ENCODE measurements at places on chromosomes 3 and 15.
A peak's percentile ranks its signal among the peaks of the same experiment; 100 is the strongest.

DNA sequence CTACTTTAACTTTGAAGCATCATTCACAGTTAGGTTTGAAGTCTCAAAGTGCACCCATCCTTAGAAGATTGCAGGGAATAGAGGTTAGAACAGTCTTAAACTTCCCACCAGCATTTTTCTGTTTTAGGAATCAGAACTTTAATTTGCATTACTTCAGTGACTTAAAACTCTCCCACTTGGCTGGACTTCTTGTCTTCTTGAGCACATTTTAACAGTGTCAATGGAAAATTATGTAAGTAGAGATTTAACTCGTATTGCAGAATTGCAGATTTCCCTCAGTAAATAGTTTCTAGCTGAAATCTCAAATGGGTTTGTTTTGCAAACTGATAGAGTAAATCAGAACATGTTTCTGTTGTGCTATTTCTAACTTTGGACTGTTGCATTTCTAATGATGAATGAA is 369.6 kb downstream of the OTOL1 start:
- no peak for DNase-seq
- no peak overlapping the region for H3K27ac ChIP-seq
- no peaks in the 10 kb centered on the region for H3K4me1 ChIP-seq
- H3K4me3 ChIP-seq, result no peak overlapping the region

- peaks cover 9% of the 10 kb centered on the region for H3K27me3 ChIP-seq
- H3K4me1 ChIP-seq, result no peaks in the 10 kb centered on the region
- no peak overlapping the region for H3K4me3 ChIP-seq
- H3K27ac ChIP-seq, result no peak overlapping the region
- DNase-seq, result no peak
Measured at GRCh38 chr3:195800240-195800639, 11.5 kb downstream of the MUC4 start.

- peak; percentile 67 for DNase-seq
- H3K27me3 ChIP-seq, result no peaks in the 10 kb centered on the region
- no peak overlapping the region for H3K4me3 ChIP-seq
- peaks cover 15% of the 10 kb centered on the region for H3K4me1 ChIP-seq
- H3K36me3 ChIP-seq, result no peaks in the 10 kb centered on the region
Measured at GRCh38 chr3:138862924-138863775, 28.4 kb upstream of the PIK3CB start.

DNA sequence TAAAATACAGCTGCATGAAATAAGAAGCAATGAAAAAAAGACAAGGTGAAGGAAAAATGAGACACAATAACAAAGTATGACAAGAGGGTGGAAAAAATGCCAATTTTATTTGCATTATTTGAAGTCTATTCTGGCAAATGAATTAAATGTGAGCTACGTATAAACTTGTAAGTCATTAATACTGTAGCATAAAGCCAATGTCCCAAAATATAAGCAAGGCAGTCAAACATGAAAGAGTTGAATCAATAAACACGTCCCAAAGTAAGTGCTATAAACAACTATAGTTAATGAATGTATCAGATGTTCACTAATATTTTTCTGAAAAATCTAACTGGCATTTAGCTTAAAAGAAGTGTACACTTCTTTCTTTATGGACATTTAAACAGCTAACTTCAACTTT is 481.9 kb downstream of the ROBO1 start:
- no peak overlapping the region for H3K4me3 ChIP-seq
- H3K27ac ChIP-seq, result no peak overlapping the region
- no peak for DNase-seq
- no peaks in the 10 kb centered on the region for H3K36me3 ChIP-seq
- H3K4me1 ChIP-seq, result no peaks in the 10 kb centered on the region
- no peaks in the 10 kb centered on the region for H3K27me3 ChIP-seq

DNA sequence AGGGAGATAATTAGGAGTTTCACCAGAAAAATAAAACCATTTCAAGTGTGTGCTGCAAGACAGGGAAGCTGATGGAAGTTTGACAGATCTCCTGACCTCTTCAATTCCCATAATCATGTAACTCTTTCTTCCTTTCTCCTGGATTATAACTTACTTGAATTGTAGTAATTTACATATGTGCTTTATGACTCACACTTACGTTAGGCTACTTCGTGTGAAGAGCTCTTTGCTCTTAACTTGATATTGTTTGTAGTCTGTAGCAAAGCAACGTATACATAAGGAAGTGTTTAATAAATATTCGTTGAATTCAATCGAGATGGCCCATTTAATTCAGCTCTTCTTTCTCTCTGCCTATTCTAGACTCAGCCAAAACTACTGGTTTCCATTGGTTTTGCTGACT is 23.5 kb downstream of the ROBO2 start:
- no peaks in the 10 kb centered on the region for H3K36me3 ChIP-seq
- H3K27me3 ChIP-seq, result no peaks in the 10 kb centered on the region
- no peak overlapping the region for H3K27ac ChIP-seq
- H3K4me3 ChIP-seq, result no peak overlapping the region
- no peak for DNase-seq

- peaks cover 3% of the 10 kb centered on the region for H3K4me1 ChIP-seq
- no peak overlapping the region for H3K27ac ChIP-seq
- H3K27me3 ChIP-seq, result no peaks in the 10 kb centered on the region
- no peak for DNase-seq
- no peak overlapping the region for H3K4me3 ChIP-seq
Measured at GRCh38 chr3:197281849-197282248, 16.6 kb downstream of the DLG1 start.

GRCh38 chr3:162262129-162262528 is 765.5 kb downstream of the OTOL1 start:
- H3K36me3 ChIP-seq, result no peaks in the 10 kb centered on the region
- H3K27me3 ChIP-seq, result no peaks in the 10 kb centered on the region
- H3K4me1 ChIP-seq, result no peaks in the 10 kb centered on the region
- DNase-seq, result no peak
- no peak overlapping the region for H3K4me3 ChIP-seq

GRCh38 chr15:22995795-22996194 is 15.6 kb upstream of the CYFIP1 start:
- H3K36me3 ChIP-seq, result peaks cover 50% of the 10 kb centered on the region
- no peak for DNase-seq
- H3K4me1 ChIP-seq, result no peaks in the 10 kb centered on the region

GRCh38 chr3:30012941-30013543 is 593.4 kb upstream of the TGFBR2 start:
- no peaks in the 10 kb centered on the region for H3K27me3 ChIP-seq
- peak; percentile 56 for DNase-seq
- H3K27ac ChIP-seq, result no peak overlapping the region

- no peaks in the 10 kb centered on the region for H3K4me1 ChIP-seq
- H3K27me3 ChIP-seq, result peaks cover 26% of the 10 kb centered on the region
- H3K4me3 ChIP-seq, result no peak overlapping the region
Measured at GRCh38 chr15:37143351-37143750, 43.0 kb upstream of the MEIS2 start.

- no peak overlapping the region for H3K27ac ChIP-seq
- no peak overlapping the region for H3K4me3 ChIP-seq
- no peaks in the 10 kb centered on the region for H3K36me3 ChIP-seq
- no peak for DNase-seq
Measured at GRCh38 chr15:62749036-62749815, 293.3 kb upstream of the TPM1 start.

DNA sequence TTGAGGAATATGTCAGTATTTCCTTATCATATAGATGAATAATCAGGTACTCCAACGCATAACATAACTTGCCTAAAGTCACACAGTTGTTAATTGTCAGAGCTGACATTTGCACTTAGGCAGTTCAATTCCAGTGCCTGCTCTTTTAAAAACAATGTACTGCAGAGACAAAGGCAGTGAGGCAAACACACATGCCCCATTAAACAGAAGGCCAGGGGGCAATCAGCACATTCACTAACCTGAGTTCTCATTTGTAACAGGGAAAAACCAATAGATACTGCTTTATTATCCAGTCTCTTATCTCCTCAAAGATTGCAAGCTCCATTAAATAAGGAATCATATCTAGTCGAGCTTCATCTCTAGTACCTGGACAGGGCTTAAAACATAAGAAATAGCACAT is 1017.4 kb downstream of the SQOR start:
- H3K27ac ChIP-seq, result no peak overlapping the region
- H3K36me3 ChIP-seq, result no peaks in the 10 kb centered on the region
- H3K27me3 ChIP-seq, result peaks cover 9% of the 10 kb centered on the region
- H3K4me1 ChIP-seq, result no peaks in the 10 kb centered on the region
- no peak overlapping the region for H3K4me3 ChIP-seq

GRCh38 chr3:188700501-188700900 is 471.3 kb upstream of the TPRG1 start:
- H3K27ac ChIP-seq, result no peak overlapping the region
- no peaks in the 10 kb centered on the region for H3K36me3 ChIP-seq
- H3K4me3 ChIP-seq, result no peak overlapping the region
- no peak for DNase-seq
- H3K27me3 ChIP-seq, result no peaks in the 10 kb centered on the region
- no peaks in the 10 kb centered on the region for H3K4me1 ChIP-seq

DNA sequence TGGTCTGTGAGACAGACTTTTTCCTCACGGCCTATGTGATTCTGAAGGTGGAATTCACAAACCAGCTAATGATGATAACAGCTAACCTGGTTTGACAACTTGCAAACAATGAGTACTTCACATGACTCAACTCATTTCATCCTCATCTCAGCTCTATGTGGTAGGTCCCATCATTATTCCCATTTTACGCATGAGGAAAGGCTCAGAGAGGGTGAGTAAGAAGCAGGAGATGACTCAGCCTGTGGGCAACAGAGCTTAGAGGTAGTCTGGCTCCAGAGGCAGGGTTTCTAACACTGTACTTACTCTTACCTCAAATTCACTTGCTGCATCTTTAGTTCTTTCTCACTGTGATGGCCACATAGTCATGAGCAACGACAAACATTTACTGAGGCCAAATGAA is 25.8 kb upstream of the PSMD6 start:
- H3K36me3 ChIP-seq, result no peaks in the 10 kb centered on the region
- DNase-seq, result no peak
- no peak overlapping the region for H3K27ac ChIP-seq

DNA sequence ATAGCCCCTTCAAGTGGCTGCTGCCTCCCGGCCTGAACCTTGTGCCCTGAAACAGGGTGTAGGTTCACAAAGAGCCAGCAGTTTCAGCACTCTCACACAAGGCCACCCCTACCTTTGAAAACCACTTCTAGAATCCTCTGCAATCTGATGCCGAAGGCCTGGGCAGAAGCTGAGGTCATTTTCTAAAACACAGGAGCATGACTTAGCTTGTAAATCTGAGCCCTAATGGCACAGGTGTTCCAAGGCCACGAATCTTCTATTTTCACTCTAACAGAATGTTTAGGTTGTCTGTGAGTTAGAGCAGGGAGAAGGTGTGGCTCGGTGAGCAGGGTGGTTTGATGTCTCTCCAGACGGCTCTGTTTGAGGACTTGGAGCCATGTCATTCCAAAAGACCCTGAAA is 62.3 kb downstream of the SYNM start:
- peaks cover 24% of the 10 kb centered on the region for H3K36me3 ChIP-seq
- no peak overlapping the region for H3K27ac ChIP-seq
- no peak for DNase-seq
- no peak overlapping the region for H3K4me3 ChIP-seq
- no peaks in the 10 kb centered on the region for H3K27me3 ChIP-seq

DNA sequence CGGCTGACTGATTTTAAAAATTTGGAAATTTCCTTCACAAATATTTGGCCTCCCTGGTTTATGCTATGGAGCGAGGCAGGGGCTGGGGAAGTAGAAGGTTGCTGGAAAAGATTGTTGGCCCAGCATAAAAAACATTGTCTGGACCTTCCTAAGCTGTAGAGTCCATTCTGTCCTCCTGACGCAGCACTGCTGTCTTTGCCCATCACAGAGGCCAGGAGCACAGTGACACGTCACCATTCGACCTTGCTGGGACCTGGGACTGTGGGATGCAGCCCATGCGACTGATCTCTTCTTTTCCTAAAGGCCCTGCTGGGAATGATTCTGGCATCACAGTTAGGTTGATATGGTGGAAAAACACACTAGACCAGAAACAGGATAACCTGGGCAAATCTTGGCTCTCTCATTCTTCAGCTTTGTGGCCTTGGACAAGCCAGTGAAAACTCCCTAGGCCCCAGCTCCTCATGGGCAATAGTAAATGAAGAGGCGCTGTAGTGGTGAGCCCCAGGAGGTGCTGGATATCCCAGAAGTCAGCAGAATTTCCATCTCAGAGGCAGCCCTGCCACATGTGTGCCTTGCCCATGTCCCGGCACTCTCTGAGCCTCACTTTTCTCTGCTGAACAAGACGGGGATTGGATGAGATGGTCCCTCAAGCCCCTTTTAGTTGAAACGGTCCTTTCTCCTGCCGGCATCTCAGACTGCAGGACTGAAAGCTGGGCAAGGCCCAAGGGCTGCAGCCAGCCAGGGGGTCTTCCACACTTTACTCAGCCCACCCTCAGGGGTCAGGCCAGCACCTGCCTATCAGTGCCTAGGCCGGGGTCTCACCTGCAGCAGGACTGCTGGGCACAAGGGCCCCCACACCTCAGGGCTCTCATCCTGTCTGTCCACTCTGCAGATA is 69.6 kb downstream of the SENP2 start:
- peaks cover 52% of the 10 kb centered on the region for H3K4me1 ChIP-seq
- no peaks in the 10 kb centered on the region for H3K27me3 ChIP-seq
- H3K36me3 ChIP-seq, result peaks cover 85% of the 10 kb centered on the region

DNA sequence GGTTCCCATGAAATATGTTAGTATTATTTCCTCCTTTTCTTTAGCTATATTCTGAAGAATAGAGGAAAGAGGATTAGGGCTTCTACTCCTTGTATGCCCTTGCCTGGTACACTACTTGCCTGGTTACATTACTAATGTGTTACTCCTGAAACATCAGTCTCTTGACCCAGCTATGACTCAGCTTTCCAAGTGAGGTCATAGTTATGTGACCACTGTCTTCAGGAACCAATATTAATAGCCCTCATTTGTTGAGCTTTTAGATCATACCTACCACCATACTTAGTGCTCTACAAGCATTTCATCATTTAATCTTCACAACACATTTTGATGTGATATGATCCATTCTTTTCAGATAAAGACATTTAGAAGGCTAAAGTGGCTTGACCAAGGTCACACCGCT is 60.3 kb downstream of the CMSS1 start:
- H3K4me3 ChIP-seq, result no peak overlapping the region
- no peak overlapping the region for H3K27ac ChIP-seq
- no peaks in the 10 kb centered on the region for H3K27me3 ChIP-seq
- peaks cover 34% of the 10 kb centered on the region for H3K4me1 ChIP-seq

GRCh38 chr3:59425942-59426341 is 376.1 kb upstream of the CFAP20DC start:
- DNase-seq, result no peak
- no peaks in the 10 kb centered on the region for H3K27me3 ChIP-seq
- no peak overlapping the region for H3K4me3 ChIP-seq
- no peaks in the 10 kb centered on the region for H3K36me3 ChIP-seq

GRCh38 chr3:191873736-191874135 is 412.8 kb downstream of the PYDC2 start:
- H3K36me3 ChIP-seq, result no peaks in the 10 kb centered on the region
- H3K27me3 ChIP-seq, result no peaks in the 10 kb centered on the region
- H3K4me1 ChIP-seq, result no peaks in the 10 kb centered on the region
- H3K27ac ChIP-seq, result no peak overlapping the region
- H3K4me3 ChIP-seq, result no peak overlapping the region
- DNase-seq, result no peak

- H3K4me1 ChIP-seq, result peaks cover 7% of the 10 kb centered on the region
- no peak overlapping the region for H3K27ac ChIP-seq
- DNase-seq, result no peak
- no peaks in the 10 kb centered on the region for H3K36me3 ChIP-seq
Measured at GRCh38 chr3:186986406-186986805, 56.1 kb downstream of the ST6GAL1 start.

GRCh38 chr3:164192974-164193373 is 885.3 kb downstream of the SI start:
- DNase-seq, result no peak
- H3K27ac ChIP-seq, result no peak overlapping the region
- H3K36me3 ChIP-seq, result no peaks in the 10 kb centered on the region
- peaks cover 4% of the 10 kb centered on the region for H3K27me3 ChIP-seq

Data from RWPE2 (cell line).